ENCODE measurements at places on chromosomes 2 and 18.
A peak's percentile ranks its signal among the peaks of the same experiment; 100 is the strongest.

DNA sequence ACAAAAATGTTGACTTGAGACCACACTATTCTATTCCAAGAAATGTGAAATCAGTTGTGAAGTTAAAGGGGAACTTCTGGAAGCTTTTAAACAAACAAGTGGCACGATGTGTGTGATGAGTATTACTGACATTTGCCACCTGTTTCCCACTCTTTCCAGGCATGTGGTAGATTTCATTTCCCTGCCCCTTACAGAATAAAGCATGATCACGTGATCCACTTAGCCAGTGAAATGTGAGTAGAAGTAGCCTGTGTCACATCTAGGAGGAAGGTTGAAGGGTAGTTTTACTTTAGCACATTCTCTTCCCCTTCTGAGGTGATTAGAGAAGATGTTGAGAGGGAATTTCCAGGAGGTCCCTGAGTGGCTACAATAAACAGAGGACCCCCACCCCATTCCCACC is 3.8 kb downstream of the COL4A4 start:
- no peak for DNase-seq

DNA sequence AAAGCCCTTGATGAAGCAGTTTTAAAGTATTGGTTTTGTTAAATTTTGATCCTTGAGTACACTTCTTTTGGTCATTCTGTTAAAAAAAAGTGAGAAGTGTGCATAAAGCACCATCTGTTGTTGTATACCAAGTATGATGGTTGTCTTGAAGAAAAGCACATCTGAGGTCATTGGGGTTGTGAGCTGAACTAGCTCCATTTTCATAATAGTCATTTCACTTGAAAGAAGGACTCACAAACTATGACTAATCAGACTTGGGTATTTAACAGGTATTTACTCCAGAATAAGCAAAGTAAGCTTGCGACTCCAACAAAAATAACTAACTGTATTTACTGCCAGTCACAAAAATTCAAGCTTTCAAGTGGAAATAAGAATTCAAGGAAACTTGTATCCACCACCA is 35.1 kb downstream of the CHN1 start:
- no peak for DNase-seq

GRCh38 chr2:191847764-191848163 is 876 bp upstream of the CAVIN2 start:
- DNase-seq = no peak

DNA sequence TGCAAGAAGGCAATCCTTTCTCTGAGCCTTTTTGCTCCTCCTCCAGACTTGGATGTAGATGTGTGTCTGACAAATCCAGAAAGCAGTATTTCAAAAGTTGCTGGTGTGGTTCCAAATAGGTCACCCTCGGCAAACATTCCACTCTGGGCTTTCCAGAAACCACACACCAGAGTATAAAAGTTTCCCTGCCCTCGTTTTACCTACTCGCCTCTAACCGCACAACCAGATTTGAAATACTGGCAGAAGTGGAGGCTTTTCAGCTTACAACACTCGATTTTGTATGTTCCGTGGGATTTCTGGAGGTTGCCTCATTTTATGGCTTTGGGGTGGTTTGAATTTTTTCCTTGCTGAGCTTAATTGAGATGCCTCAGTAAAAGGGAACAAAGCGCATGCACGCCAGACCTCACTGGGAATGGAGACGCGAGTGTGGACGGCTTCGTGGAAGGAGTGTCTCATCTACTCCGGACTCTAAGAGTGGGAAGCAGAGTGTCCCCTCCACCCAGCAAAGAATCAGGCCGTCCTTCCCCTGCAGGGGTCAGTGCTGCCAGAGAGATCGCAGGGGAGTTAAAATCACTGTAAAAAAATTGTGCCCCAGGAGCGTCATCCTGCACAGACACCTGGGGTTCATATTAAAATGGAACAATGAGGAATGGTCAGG is 44.0 kb upstream of the RPL31 start:
- DNase-seq = peak; percentile 99

GRCh38 chr2:11746807-11747459 is 501 bp downstream of the LPIN1 start:
- no peak for DNase-seq

GRCh38 chr2:232857158-232857563 is 12.9 kb upstream of the SNORC start:
- no peak for DNase-seq

Measured in BJ (cell line).